ENCODE measurements at places on chromosomes 4 and X.
A peak's percentile ranks its signal among the peaks of the same experiment; 100 is the strongest.

- no peak for DNase-seq
Measured at GRCh38 chr4:113419631-113420030, 341.9 kb downstream of the CAMK2D start.

GRCh38 chr4:80459918-80460473, 124.5 kb downstream of the CFAP299 start:
- no peak for DNase-seq

GRCh38 chr4:142959173-142959572, 113.1 kb upstream of the INPP4B start:
- no peak for DNase-seq

GRCh38 chr4:143381189-143382118, 44.8 kb downstream of the GAB1 start:
- DNase-seq: peak; percentile 79

DNA sequence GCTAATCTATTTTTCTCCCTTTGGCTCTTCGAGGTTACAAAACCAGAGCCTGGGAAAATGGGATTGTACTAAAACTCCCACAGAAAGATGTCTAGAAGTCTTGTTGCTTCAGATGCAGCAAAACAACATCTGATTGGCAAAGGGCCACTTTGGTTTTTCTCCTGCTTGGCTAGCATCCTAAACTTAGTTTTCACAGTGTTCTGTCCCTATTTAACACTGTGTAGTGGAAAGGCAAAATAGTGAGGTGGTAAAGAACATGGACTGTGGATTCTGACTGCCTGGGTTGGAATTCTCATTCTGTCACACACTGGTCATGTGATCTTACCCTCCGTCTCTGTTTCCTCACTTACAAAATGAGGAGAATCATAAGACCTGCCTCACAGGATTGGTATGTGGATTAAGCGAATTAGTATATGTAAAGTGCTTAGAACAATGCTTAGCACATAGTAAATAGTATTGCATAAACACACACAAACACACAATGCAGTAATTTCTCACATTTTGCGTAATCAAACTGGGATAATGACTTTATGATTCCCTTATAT, 23.5 kb downstream of the TIGD2 start:
- DNase-seq: no peak

- DNase-seq: no peak
Measured at GRCh38 chr4:137614491-137614890, 82.2 kb upstream of the PCDH18 start.

- DNase-seq: no peak
Measured at GRCh38 chr4:16194214-16194613, 32.1 kb downstream of the TAPT1 start.

DNA sequence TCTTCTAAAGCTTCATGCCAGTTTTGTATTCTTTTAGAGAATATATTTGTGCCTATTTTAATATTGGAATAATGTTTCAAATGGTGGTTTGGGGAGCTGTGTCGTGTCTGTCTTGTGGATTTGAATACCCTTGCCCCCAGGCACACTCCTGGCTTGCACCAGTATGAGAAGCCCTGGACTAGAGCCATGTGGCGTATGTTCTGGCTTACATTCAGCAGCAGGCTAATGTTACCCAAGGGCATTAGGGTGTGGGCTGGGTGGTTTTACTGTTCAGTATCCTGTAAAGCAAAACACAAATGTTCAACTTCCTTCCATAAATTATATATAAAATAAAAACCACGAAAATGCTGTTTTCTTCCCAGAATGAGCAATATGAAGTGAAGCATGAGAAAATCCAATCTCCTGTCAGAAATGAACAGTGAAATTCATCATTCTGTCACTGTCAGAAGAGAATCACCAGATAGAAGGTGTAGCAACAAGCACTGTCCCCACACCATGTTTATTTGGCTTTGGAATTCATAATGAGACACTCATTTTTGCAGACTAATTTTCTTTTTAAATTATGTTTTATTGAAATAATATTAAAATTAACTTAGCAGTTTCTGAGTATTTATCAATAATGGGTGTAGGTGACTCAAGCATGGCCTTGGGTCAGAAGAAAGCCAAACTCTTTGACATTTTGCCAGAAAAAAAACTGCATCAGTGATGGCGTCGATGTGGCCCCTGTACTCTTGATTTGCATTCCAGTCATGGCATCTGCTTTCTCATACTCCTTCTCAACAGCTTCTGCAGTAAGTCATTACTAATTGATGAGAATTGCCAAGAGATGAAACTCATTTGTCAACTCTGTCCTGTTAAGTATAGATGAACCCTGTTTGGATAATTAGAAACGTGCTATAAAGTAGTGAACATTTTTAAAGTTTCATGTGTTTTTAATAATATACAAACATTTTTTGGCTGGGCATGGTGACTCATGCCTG, 43.8 kb downstream of the WWC2 start:
- no peak for DNase-seq

DNA sequence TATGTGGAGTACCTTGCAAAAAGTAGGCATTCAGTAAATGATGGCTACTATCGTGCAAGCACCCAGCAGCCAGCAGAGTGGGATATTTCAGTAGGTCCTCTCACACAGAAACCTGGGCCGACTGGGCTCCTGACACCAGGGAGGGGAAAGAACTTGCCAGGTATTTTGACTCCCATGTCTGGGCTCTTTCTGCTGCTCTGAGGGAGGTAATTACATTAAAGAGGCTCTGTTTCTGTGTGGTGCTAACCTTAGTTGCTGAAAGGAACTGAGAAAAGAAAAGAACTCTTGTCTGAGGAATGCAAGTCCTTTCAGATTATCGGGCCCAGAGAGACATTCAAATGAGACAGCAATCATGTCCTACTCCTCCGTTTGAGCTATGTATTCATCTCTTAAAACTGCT, 175.8 kb upstream of the MTMR8 start:
- no peak for DNase-seq

DNA sequence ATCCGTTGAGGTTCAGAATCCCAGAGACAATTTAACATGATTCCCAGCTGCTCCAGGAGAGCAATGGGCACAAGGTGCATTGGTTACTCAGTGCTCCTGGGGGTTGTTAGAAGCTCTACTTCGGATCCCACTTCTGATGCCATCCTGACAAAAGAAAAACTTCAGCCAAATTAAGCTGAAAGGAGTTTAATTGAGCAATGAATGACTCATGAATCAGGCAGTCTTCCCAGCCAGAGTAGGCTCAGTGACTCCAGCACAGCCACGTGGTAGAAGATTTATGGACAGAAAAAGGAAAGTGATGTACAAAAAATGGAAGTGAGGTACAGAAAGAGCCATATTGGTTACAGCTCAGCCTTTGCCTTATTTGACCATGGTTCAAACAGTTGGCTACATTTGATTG, 95.7 kb downstream of the PWWP3B start:
- peak; percentile 26 for DNase-seq

DNA sequence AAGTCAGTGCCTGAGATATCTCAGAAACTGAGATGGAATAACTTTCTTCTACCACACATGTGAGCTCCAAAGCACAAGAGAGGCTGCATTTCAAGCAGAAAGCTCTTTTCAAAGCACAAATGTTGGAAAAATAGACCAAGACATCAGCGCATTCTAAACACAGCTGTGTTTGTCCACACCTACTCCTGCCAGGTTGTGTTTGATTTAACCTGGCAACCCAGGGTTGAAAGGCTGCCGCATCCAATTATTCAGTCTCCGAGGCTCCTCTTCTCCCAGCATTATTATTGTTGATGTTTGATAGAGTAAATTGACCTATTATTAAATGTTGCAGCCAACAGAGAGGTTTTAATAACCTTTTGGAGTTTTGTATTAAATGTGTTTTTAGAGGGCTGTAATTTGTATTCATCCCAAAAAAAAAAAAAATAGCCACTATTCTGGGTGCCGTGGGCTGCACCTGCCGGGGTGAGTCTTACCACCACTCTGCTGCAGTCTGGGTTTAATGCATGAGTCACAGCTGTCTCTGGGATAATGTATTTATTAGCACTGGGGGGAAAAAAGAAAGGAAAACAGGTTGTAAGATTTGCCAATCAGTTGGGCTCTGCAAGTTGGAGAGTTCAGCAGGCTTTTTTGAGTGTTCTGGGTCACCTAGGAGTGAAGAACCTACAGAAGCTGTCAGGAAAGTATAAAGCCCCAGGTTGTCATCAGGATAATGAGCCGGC, 105.2 kb upstream of the NOCT start:
- no peak for DNase-seq

DNA sequence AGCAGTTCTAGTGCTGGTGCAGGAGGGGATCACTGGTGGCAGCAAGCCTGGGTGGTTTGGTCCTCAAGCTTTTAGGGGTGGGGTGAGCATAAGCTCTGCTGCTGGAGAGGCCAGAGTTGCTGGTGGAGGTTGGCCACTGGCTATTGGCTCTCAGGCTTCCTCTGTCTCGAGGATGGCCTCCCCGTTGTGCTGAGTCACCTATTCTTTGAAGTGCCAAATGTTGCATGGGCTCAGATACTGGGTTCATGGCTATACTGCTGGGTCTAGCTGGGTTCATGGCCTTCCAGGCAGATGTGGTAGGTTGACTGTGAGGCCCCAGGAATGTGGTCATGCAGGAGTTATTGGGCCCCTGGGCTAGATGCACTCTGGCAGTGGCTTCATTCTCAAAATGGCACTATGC, 466.3 kb downstream of the NAF1 start:
- no peak for DNase-seq

DNA sequence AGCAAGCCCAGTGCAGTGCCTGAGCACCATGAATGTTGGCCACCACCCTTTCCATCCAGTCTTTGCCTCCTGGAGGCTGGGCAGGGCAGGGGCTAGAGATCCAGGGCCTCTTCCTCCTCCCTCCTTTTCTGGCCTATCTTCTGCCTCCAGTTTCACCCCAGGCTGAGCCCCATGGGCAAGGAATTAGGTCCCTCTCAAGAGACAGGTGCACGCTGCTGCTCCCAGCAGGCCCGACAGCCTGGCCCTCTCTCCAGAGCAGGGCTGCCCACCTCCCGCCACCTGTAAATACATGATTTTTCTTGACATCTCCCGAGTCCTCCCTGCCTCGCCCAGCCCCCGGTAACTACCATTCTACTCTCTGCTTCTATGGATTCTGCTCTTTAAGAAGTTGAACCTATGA, 57.2 kb upstream of the PSAPL1 start:
- no peak for DNase-seq

DNA sequence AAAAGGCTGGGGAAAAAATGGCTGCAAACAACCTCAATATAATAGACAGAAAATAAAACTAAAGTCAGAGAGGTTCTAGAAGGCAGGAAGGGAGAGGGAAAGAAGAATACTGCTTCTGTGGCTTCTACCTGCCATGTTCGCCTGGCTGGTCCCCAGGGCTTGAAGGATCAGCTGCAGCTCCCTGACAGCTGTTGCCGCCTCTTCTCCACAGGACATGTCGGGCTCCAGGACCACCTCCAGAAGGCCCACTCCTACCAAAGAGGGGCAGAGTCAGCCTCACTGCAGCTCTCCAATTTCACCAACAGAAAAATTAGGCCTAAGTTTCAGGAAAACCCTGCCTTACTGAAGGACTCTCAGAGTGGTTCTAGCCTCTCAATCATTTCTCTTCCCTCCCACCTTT, 44.9 kb downstream of the GATB start:
- DNase-seq: no peak

DNA sequence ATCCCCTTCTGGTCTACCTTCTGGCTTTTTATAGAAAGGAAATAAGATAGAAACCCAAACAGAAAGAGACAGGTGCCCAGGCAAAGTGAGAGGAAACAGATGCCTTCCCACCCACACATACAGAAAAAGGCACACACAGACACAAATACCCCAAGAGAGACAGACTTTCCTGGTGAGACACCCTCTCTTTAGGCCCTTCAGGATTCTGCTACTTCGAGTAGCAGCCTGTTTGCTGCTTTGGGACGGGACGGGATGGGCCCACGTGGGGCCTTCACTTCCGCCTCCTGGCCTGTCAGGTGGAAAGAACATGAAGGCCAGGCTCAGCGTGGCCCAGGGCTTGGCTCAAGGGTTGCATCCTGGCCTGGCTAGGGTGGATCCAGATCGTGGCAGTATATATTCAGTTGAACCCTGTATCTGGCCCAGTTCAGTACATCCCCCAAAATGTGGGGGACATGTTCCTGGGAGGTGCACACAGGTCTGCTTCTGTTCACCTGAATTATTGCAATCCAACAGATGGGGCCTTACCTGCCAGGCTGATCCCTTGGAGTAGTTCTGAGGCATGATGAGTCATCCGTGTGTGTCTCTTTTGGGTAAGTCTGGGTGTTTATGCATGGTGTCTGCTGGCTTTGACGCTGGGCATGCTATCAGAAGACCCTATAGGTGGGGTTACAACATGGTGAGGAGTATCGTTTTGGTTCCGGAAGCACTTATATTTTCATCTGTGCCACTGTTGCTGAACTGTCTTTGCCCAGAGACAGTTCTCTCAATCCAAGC, 2.4 kb downstream of the ZNF275 start:
- DNase-seq: no peak

DNA sequence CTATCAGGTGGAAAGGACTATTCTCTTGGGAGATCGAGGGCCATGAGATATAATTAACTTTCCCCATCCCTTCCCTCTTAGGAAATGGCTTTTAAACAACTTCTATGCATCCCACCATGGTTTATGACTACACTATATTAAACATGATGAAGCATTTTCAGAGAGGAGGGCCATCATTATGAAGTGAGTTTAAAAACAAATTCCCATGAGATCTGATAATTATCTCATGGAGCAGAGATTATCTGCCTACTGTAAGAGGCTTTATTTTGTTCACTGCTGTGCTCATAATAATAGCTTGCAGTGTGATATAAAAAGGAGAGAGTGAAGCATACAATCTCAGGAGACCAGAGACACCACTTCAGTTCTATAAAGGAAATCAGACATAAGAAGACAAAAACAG, 330.5 kb upstream of the ZFP42 start:
- DNase-seq: no peak

- no peak for DNase-seq
Measured at GRCh38 chr4:57100979-57101651, 9.1 kb downstream of the IGFBP7 start.

DNA sequence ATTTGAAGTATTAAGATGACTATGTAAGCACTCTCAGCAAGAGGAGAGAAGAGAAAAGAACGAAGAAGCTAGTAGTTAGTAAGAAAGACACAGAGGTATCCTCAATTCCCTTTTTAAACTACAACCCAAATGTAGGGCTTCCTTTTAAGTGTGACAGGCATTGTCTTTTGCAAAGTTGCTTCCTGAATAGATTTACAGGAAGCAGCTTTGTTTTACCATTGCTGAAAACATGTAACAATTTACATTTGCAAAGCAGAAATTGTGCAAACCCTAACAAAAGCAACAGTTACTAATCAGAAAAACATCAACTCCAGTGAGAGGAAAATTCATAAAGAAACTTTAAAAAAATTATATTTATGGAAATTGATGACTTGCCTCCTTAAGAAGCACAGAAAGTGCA, 96.4 kb downstream of the FAM13A start:
- DNase-seq: no peak

GRCh38 chr4:80576796-80577195, 241.3 kb downstream of the CFAP299 start:
- no peak for DNase-seq

- no peak for DNase-seq
Measured at GRCh38 chrX:7362111-7362510, 214.2 kb upstream of the PUDP start.

DNA sequence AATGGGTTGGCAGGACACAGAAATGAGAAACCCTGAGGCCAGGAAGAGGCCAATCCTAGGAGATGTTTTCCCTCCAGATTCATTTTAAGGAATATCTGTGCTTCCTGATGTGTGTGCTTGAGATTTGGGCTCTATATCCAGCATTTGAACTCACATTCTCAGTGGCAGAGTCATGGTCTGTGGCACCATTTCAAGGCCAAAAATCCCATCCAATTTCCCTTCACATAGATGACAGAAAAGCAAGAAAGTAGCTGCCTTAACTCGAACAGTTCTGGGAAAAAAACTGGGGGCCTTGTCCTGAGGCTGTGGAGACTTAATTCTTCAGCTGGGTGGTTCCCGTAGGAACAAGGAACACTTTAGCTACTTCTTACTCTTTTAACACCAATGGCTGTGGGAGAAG, 27.4 kb downstream of the TAF7L start:
- no peak for DNase-seq
